ENCODE measurements at places on chromosomes 3 and 15. TPM values are rescaled to one million over a fixed set of nuclear protein-coding genes. Genes with fewer than 3 reads are reported as not detected.

Gene ROPN1
- total RNA-seq, result not detected

Gene TMEM207
- total RNA-seq, result not detected

Gene CFAP100
- not detected for total RNA-seq

Gene EFCC1
- total RNA-seq, result not detected

Gene ACKR2
- total RNA-seq, result 1.7 TPM

Gene TERC
- total RNA-seq, result 1,776 TPM

Gene POLQ
- total RNA-seq, result 5.5 TPM

Gene FGD5
- under 0.01 TPM for total RNA-seq

Data from tracheal epithelial cell (primary cell).